ENCODE measurements at places on chromosomes 13 and 19.

GRCh38 chr13:40666933-40667621 lies 636 bp upstream of the FOXO1 start:
- no peak for DNase-seq

GRCh38 chr19:38975214-38975860 lies at the start of gene FBXO17:
Gene FBXO17 (minus strand): TSS chr19:38975742. CDS start chr19:38950319, 25,423 bp downstream.
- DNase-seq, result no peak

DNA sequence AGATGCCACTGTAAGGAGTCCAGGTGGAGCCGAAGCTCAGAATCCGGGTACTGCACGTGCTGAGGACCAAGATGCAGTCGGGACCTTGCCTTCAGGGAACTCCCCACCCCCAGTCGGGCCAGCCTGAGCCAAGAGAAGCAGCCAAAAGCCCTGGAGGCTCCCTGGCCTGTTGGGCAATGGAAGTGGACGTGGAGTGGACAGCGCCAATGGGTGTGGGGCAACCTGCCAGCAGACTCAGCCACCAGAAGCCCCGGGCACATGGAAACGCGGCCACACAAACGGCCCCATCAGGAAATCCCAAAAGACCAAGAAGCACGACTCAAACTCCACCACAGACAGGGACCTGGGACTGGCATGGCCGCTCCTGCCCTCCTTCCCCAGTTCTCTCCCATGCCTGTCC lies 30.0 kb upstream of the KCTD15 start:
- DNase-seq, result no peak

DNA sequence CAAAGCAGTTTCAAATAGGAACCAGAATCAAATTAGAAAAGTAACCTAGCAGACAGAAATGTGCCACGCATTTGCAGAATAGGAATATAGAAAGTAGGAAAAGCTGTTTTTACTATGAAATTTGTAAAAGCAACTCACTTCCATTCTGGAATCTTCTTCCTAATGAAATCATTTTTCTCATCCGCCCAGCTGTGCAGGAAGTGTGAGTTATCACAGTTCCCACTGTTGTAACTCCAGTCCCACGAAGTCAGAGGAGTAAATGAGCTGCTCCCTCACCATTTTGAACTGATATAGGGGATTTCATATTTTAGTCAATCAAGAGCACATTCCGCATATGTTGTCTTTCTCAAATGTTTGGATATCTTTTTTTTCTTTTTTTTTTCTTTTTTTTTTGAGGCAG lies 230.8 kb downstream of the TBC1D4 start:
- DNase-seq, result no peak

- no peak for DNase-seq
Measured at GRCh38 chr19:4597975-4598671, 38.6 kb upstream of the SEMA6B start.

DNA sequence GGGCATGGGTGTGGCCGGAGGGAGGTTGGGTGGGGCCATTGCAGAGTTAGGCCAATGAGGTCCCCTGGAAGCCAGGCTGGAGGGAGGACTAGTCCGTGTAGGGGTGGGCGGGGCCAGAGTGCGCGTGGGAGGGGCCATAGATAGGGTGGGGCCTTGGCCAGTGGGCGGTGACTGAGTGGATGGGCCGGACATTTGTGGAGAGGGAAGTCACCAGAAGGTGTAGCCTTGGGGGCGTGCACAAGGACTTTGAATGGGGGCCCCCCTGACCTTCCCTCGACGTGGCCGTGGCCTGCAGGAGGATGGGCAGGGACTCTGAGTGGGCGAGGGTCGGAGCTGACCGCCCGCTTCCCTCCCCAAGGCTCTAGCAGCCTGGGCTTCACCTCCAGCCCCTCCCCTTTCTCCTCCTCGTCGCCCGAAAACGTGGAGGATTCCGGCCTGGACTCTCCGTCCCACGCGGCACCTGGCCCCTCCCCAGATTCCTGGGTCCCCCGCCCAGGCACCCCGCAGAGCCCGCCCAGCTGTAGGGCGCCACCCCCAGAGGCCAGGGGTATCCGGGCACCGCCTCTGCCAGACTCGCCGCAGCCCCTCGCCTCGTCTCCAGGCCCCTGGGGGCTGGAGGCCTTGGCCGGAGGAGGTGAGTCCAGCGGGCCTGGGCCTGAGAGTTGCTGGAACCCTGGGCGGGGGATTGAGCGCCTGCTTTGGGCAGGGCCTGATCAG lies 16.5 kb upstream of the B3GNT3 start:
- DNase-seq, result no peak

Measured in GM04504 (cell line).